NCI-H2081 treated with DMSO at 0.1 percent for 48 hours (cell line): ENCODE measurements at places on chromosomes 7 and 10.

DNA sequence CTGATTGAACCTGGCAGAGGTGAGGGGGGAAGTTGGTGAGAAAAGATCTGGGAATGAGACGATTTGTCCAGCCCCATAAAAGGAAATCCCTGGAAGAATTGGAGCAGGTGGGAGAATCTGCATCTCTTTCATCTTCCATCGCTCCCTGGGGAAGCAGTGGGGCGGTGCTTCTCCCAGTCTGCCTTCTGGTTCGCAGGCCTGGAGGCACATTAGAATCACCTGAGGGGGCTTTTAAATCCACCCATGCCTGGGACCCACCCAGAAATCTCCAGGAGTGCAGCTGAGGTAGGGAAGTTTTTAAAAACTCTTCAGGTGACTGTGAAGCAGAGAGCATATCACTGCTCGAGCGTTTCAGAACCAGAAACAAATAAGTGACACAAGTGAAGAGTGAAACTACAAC is 26.7 kb upstream of the SYPL1 start:
- no peak for DNase-seq

DNA sequence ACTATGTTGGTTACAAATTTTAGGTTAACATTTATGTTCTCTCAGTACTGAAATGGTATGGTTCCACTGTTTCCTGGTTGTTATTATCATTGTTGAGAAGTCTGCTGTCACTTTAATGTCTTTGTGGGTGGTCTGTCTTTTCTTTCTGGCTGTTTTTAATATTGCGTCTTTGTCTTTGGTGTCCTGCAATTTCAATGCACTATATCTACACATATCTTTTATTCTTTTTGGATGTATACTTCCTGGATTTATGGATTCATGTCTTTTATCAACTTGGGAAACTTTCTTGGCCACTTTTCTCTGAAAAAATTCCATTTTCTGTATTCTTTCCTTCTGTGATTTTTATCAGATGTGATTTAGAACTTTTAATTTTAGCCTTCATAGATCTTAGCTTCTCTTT is 250.2 kb downstream of the BUB3 start:
- DNase-seq, result no peak

- no peak for DNase-seq
These were observed 233.0 kb upstream of the TCERG1L start for GRCh38 chr10:131544495-131544894.

DNA sequence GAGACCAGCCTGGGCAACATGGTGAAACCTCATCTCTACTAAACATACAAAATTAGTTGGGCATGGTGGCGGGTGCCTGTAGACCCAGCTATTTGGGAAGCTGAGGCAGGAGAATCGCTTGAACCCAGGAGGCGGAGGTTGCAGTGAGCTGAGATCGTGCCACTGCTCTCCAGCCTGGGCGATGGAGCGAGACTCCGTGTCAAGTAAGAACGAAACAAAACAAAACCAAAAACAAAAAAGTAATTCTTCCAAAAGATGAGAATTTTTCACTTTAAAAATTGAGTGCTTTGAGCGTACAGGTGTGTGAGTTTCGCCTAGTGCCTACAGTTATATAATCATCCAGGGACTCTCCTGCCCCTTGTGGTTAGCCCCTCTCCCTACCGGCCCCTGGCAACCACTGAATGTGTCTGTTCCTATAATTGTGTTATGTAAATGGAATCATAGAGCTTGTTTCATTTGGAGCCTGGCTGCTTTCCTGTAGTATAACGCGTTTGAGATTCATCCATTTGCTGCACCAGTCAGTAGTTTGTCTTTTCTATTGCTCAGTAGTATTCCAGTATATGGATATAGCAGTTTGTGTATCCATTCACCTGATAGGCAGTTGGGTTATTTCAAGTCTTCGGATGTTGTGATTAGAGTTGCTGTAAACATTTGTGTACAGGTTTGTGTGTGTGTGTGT is 80.0 kb downstream of the RBM33 start:
- DNase-seq, result no peak

- DNase-seq, result no peak
These were observed 22.2 kb downstream of the PRKAG2 start for GRCh38 chr7:151854720-151855071.

GRCh38 chr7:5406957-5407945 is 16.4 kb downstream of the TNRC18 start:
- no peak for DNase-seq

GRCh38 chr7:44048031-44048795 is 3.7 kb downstream of the DBNL start:
- no peak for DNase-seq
